ENCODE measurements at places on chromosomes 3 and 15.

DNA sequence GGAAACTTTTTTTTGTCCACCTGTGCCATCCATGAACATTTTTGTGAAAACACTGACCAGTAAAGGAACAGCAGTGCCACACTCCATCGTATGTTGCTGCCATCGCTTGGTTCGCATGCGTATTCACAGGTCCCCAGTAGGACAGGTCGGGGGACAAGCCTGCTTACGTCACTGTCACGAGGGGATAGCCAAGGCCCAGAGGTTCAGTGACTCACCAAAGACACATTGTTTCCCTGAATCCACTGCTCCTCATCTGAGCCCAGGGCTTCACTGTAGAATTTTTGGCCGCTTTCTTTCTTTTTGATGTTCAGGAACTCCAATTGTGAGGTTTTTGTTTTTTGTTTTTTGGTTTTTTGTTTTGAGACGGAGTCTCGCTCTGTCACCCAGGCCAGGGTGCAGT, 5.9 kb downstream of the ADPRH start:
- no peak for DNase-seq

GRCh38 chr15:40941528-40942336, 11.5 kb upstream of the CHAC1 start:
- peak; percentile 59 for DNase-seq

DNA sequence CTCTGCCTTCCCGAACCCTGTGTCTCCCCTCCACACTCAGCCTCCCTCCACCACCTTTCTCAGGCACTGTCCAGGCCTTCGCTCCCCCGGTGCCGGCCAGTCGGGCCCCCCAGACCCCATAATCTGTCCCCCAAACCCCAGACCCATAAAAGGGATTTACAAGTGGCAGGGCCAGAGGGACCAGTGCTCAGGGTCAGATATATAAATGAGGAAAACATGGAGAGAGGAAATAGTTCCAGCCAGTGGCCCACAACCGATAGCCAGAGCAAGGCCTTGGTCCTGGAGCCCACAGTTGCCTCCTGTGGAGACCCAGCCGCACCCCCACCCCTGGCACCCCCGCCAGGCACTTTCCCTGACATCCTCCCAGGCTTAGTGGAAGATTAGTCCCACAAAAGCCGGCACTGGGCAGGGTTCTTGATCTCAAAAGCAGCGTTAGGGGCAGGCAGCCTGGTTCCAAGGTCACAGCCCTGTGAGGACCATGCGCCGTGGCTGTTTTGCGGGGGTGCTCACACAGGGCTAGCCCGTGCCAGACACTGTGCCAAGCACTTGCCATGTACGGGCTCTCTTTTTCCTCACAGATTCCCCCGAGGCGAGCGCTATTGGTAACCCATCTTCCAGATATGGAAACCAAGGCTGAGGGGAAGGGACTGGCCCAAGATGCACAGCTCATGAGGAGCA, 1.1 kb upstream of the PLXND1 start:
- no peak for DNase-seq

DNA sequence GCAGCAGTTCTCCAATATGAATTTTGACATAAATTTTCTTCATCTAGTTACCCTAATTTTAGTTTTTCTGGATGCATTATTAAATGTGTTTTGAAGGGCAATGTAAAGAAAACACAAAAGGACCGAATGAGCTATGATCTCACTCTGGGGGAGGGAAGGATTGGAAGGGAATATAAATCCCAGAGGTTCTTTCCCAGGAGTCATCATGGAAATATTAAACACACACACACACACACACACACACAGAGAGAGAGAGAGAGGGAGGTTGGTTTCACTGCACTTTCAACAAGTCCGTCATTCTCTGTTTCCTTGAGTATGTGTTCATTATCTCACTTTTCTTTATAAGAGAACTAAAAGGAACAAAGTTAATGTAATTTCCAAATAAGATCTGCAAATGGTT, 70.7 kb upstream of the DCBLD2 start:
- DNase-seq = peak; percentile 92

- DNase-seq = no peak
Measured at GRCh38 chr3:184780981-184781515, 30.9 kb upstream of the VPS8 start.

DNA sequence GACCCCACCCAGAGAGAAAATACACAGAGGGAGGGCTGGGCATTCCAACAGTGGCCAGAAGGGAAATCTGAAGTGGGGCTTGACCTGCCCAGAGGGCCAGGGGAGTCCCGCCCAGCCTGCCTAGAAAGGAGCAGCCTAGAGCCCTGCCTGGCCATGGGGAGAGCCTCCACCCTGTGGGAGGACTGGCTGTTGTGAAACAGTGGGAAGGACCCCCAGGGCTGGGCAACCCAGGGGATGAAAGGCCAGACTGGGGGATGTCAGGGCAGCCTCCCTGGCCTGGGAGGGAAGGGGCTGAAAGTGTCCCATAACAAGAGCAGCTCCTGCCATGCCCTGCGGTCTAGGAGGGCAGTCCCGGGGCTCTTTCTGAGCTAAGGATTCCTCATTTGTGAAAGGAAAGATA, 69.0 kb downstream of the SLC12A8 start:
- DNase-seq = no peak

All from RCC 7860 (cell line).